Fibroblast of skin of right quadriceps (primary cell): ENCODE measurements at places on chromosomes 16 and 17.
A peak's percentile ranks its signal among the peaks of the same experiment; 100 is the strongest.

- DNase-seq: no peak
Observed at GRCh38 chr17:14781123-14781522, 480.2 kb downstream of the HS3ST3B1 start.

GRCh38 chr17:51722994-51723393 is 435.5 kb downstream of the CA10 start:
- DNase-seq: no peak

DNA sequence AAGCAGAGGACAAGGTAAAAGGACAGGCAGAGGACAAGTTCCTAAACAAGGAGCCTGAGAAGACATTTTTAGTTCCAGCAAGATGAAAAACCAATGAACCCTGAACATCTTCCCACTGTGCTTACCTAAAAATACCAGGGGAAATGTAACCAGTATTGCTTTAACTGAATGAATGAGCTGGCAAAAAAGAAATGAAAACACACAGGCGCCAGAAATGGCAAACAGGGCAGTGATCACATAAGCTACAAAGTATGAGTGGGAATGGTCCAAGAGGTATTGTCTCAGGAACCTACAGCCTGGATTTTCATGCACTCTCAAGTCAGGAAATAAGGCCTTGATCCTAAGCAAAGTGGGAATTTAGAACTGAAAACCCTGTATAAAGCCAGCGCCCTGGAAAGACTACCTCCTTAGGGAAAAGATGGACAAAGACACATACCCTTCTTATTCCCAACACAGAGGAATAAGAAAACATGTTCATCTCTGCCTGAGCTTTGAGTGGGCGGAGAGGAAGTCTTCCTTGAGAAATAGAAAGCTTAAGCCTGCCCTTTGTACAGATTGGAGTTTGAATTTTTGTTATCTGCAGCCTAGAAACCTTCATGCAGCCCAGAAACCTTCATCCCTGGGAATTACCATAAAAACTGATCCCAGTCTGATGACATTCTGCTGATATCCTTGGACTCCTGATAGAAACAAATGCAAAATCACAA is 2.1 kb downstream of the CMTM2 start:
- DNase-seq: no peak

DNA sequence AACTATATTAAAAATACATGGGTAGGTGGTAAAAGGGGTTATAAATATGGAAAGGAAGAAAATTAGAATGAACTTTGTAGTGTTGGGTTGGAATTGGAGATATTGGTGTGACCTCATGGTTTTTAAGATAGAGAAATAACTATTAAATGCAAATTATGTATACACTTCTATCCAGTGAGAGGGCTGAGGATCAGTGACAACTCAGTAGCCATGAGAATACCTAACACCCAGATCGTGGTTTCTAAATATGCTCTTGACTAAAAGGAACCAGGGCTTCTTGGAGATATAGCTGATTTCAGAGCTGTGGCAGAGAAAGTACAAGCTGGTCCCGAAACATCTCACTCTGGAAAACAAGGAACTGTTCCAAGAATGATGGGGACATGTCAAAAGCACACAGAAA is 44.4 kb downstream of the SLC6A4 start:
- no peak for DNase-seq

DNA sequence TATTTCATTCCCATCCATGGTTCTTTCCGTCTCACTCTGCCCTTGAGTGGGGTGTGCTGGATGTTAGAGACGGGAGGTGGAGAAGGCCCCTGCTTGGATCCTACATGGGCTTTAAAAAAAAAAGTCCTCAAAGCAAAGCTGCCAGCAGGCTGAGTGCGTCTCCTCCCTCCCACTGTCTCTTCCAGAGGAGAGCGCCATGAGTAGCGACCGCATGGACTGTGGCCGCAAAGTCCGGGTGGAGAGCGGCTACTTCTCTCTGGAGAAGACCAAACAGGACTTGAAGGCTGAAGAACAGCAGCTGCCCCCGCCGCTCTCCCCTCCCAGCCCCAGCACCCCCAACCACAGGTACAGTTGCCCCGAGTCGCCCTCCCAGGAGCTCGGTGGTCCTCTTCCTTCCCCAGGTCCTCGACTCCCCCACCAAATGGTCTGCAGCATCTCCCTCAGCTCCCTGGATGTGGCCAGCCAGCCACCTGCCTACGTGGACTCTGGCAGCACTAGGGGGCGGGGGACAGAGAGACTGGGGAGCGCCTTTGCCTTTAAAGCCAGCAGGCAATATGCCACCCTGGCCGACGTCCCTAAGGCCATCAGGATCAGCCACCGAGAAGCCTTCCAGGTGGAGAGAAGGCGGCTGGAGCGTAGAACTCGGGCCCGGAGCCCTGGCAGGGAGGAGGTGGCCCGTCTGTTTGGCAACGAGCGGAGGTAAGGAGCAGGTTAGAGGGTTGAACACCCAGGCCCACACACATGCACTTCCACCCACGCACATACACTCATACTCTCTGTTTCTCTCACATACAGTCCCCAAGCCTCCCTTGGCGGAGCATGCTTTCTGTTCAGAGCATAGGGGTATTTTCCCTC is 68.2 kb downstream of the PLD6 start:
- no peak for DNase-seq

DNA sequence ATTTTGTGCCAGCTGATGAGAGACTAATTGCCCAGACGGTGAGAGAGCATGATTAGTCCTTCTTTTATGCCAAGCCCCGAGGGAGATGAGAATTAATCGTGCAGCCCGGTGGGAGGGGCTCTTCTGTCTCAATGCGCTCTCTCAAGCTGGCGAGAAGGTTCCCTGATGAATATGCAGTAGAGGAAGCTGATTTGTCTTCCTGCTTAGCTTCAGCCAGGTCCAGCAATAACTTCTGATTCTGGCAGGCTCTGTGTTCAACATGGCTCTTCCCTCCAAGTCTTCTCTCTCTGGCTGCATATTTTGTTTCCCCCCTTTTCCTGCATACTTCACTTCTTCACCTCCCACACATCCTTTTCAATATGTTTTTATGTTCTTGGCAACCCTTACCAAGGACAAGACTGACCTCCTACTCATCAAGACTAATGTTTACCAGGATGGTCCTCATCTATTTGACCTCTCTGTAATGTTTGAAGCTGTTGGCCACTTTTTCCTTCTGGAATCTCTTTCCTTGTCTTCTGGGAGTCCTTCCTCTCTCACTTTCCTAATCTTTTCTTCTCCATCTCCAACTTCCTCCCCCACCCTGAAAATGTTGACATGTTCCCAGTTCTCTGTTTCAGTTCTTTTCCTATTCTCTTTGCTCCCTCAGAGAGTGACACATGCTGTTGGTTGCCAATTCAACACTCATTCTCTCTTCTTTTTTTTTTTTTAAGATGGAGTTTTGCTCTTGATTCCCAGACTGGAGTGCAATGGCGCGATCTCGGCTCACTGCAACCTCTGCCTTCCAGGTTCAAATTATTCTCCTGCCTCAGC is 33.1 kb downstream of the ARL4D start:
- peak; percentile 27 for DNase-seq

- no peak for DNase-seq
Observed at GRCh38 chr17:9414471-9414870, 161.1 kb downstream of the STX8 start.

DNA sequence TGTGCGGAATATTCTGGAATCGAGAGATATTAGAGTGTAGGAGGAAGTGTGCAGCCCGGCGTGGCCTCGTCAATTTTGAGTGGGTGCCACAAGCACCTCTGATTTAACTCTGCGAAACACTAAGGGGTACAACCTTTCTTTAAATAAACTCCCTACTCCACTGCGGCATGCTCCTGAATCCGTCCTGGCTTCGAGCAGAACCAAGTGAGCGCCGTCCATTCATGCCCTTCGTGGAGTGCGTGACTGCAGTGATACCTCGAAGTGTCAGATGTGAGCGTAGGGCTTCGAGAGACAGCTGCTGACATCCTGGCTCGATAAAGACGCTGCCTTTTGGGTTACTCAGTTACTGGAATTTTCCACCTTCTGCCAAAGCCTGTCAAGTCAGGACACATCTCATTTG is 128.8 kb downstream of the FOXL1 start:
- DNase-seq: no peak
